ENCODE measurements at places on chromosomes 3 and 15. TPM values are rescaled to one million over a fixed set of nuclear protein-coding genes. Genes with fewer than 3 reads are reported as not detected.
A peak's percentile ranks its signal among the peaks of the same experiment; 100 is the strongest.

DNA sequence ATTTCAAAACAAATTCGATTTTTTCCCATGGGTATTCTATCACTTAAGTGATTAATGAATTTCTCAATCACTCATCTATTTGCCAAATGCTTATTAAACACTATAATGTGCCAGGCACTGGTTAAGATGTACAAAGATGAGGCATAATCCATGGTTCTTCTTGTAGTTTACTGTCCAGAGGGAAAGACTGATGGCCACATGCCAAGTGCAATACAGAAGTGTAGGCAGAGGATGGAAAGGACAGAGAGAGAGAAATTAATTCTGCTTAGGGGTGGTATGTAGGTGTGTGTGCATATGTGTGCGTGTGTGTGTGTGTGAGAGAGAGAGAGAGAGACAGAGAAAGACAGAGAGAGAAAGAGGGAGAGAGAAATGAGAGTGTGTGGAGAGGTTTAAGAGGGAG, 120.8 kb upstream of the CCNL1 start:
- DNase-seq: peak; percentile 14

The SENP8 gene
- polyA plus RNA-seq: 4.5 TPM

The DUOX1 gene
- 3.3 TPM for polyA plus RNA-seq

- no peak for DNase-seq
Observed at GRCh38 chr3:168312984-168313383, 217.3 kb upstream of the GOLIM4 start.

GRCh38 chr15:59185725-59186124, 20.9 kb upstream of the LDHAL6B start:
- no peak for DNase-seq

DNA sequence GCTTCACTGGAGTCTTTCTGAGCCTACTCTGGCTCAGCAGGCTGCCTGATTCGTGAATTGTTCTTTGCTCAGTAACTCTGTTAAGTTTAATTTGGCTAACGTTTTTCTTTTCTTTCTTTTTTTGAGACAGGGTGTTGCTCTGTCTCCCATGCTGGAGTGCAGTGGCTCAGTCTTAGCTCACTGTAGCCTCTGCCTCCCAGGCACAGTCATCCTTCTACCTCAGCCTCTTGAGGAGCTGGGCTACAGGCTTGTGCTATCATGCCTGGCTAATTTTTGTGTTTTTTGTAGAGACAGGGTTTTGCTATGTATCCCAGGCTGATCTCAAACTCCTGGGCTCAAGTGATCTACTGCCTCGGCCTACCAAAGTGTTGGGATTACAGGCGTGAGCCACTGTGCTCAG, 165.0 kb downstream of the PEX5L start:
- no peak for DNase-seq

The LRRC3B gene
- 12.1 TPM for polyA plus RNA-seq

GRCh38 chr3:171309906-171310359, 150.3 kb downstream of the TNIK start:
- DNase-seq: no peak

DNA sequence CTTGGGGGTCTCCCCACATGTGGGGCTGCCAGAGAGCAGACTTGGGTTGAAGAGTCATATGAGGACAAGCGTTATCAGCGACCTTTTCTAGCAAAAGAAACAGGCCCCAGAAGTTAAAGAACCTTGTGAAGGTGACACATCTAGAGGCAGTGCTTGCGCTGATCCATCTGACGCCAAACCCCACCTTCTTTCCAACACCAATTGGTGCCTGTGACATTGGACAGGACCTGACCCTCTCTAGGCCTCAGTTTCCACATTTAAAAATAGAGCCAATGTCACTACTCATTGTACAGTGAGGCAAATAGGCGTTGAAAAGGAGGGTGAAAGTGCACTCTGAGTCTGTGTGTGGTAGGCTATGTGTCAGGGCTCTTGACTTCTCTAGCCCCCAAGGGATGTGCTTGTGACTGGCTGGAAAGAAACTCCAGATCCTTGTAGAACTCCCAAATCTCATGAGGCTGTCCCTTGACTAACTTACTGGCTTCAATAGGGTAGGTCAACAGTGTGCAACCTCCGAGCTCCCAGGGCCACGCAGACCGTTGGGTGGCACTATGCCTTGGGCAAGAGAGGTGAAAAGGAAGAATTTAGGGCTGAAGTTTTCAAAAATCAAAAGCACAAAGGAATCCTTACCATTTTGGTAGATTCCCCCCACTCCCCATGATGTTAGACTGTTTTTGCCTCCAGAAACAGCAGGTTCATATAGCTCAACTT, 666 bp upstream of the FAM219B start:
- DNase-seq: no peak

DNA sequence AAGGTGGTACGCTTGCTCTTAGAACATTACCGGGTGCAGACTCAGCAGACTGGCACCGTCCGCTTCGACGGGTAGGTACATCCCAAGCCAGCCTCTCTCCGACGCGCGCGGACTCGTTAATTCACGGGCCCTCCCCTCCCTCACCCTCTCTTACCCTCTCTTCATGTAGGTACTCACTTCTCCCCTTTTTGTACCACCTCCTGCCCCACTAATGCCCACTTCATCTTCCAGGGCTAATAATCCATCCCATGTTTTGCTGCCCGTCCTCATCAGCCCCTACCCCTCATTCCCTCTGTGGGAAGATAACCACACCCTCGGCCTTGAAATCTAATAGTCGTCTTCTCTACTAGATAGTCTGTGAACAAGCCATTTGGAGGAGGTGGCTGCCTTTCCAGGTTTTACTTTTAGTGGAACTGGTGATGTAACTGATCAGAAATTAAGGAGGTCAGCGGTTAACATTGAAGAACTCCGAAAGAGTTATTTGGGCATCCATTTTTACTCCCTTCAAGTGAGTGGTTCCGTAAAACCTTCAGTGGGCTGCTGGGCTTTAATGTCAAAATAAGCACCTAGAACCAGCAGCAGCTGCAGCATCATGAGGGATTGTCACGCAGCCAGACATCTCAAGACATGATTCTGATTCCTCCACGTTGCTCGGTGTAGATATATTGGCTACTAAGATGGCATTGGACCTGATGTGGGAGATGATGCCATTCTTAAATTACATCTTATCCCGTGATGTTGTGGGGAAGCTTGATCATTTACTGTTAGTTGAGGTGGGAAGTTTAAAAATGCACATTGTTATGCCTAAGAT, 1.3 kb downstream of the FEM1B start:
- no peak for DNase-seq

DNA sequence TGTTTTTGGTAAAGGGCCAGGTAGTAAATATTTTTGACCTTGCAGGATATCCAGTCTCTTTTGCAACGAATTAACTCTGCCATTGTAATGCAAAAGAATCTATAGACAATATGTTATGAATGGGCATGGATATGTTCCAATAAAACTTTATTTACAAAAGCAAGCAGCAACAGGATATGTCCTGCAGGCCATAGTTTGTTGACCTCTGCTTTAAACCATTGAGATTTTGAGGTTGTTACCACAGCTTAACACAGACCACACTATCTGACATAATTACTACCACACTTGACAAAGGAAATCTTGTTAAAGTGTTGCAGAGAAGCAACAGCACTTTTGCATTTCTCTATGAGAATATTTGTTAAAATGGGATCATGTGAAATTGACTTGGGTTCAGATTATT, 349.3 kb downstream of the ERC2 start:
- DNase-seq: no peak

DNA sequence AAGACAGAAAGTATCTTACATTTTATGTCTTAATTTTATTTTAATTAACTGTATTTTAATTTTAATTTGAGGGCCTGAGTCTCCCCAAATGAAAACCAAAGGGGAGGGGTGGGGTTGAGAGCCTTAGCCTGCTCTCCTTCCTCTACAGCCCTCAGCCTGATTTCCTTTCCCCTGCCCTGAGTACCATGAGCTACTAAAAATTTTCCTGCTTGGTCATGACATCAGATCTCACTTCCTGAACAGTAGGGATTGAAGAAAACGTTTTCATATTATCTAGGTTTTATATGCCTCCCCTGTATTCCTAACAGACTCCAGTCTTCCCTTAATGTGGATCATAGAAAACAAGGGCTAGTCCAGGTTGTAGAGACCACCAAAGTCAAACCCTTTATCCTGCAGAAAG, 133.9 kb downstream of the MYLK start:
- no peak for DNase-seq

DNA sequence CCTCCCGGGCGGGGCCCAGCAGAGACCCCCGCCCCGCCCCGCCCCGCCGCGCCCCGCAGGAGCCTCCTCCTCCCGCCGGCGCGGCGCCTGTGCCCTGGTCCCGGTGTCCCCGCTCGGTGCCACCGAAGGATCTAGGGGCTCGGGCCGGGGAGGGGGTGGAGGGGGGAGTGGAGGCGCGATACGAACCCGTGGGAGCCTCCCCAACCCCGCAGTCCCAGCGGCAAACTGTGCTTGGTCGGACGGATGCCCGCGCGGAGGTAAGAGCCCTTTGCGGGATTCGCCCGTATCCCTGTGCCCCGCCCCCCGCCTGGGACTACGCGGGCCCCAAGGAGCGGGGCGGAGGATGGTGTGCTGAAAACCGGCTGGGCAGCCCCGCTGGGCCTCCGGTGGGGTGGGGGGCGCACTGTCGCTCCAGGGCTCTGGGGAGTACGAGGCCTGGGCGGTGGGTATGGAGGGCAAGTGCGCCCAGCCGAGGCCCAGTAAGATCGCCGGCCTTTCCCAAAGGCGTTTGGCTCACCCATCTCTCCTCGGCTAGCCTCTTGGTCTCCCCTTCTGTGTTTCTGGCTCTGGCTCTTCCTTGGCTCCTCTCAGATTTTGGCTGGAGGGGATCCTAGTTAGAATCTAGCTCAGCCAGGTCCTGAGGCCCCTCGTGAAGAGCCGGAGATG, 65.6 kb upstream of the POLG start:
- DNase-seq: no peak

GRCh38 chr3:110814170-110815007, 257.2 kb upstream of the NECTIN3 start:
- DNase-seq: no peak

DNA sequence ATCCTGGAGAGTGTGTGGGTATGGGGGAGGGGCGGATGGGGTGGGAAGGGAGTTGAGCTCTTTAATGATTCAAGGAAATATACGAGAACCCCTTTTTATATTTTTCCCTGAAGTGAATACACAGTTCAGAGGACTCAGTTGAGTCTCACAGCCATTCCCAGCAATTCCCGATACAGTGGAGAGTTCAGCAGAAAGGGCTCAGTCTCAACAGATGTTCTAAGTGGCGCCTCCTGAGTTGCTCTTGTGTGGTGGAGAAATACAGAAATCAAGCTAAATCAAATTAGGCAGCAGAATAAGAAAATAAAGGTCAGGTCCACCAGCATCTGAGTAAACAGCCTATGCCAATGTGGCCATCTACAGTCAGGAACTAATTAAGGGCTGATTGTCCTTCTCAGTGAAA, 372.1 kb downstream of the NR2F2 start:
- DNase-seq: no peak

The MKRN2 gene
- polyA plus RNA-seq: 30.2 TPM

GRCh38 chr3:9986230-9986725, 363 bp downstream of the EMC3 start:
- no peak for DNase-seq

- no peak for DNase-seq
Observed at GRCh38 chr3:156547637-156548036, 7.3 kb downstream of the SSR3 start.

DNA sequence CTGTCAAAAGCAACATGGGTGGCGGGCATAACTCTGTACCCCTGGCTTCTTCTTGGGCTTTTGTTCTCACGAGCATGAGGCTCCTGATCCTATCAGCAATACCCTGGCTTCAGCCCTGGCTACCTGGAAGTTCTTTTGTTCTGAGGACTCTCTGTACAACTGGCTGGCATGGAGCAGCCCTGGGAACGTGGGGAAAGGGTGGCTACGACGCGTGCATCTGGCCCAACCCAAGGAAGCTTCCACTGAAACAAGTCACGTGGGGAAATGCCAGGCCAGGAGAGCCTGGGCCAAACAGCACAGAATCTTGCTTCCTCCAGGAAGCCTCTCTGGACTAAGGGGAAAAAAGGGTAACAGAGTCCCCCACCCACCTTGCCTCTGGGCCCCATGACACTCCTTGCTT, 22.7 kb upstream of the ATP2B2 start:
- DNase-seq: no peak

DNA sequence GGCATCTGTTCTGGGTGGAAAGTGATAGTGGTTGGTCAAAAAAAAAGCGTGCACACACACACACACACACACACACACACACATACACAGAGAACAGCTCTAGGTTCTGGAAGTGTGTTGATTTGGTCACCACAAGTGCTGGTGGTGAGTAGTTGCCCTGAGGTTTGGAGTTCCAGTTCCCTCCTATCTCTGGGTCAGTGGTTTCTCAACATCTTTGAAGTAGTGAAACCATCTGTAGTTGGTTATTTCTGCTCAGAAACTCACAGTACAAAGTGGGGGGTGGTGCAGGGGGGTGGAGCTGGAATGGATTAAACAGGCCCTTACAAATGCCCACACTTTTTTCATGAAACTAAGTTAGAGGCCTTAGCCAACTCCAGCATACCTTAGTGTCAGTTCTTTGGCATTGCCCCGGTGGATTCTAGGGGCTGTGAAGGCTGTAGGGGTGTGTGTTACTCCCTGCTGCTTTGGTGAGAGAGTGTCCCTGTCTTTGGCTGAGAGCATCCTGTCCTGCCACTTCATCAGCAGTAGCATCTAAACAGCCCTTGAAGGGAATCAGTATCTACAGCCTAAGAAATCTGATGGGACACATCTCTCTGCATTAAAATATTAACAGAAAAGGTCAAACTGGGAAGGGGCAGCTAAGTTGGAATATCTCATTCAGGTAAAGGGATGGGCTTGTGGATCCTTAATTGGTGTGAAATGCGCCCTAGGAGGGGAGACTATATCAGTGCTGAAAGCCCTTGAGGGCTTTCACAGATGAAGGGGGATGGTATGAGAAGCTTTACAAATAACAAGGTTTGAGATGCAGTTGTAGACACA, 20.6 kb downstream of the SMAD3 start:
- no peak for DNase-seq

DNA sequence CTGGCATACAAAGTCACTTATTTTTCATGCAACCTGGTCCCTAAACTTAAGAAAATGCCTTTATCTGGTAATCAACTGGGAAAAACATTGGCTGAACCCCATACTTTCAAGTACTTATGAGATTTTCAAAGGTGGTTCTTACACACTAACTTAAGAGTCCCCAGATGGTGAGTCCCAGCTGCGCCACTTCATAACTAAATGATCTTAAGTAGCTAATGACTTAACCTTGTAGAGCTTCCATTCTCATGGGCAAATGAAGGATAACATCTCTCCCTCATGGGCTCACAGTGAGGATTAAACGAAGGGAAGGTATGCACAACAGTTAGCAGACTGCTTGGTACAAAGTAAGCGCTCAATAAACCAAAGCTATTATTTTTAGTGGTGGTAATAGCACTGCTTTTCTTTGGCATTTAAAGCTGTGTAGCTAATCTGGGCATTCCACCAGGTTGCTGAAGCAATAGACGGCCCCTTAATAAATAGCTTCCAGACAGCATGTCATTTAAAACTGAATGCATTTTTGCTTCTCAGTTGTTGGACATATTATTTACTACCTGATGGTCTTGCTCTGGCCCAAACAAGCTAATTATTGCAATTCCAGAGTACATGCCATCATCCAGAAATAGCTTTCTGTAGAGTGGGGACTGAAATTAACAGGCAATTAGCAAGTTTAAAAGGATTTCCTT, 55.4 kb downstream of the LIPC start:
- DNase-seq: no peak

- DNase-seq: no peak
Observed at GRCh38 chr3:141926929-141927328, 50.5 kb downstream of the ATP1B3 start.

The MEX3B gene
- polyA plus RNA-seq: 19.8 TPM
